ENCODE measurements at places on chromosomes 7 and 10. TPM values are rescaled to one million over a fixed set of nuclear protein-coding genes. Genes with fewer than 3 reads are reported as not detected.
A peak's percentile ranks its signal among the peaks of the same experiment; 100 is the strongest.

DNA sequence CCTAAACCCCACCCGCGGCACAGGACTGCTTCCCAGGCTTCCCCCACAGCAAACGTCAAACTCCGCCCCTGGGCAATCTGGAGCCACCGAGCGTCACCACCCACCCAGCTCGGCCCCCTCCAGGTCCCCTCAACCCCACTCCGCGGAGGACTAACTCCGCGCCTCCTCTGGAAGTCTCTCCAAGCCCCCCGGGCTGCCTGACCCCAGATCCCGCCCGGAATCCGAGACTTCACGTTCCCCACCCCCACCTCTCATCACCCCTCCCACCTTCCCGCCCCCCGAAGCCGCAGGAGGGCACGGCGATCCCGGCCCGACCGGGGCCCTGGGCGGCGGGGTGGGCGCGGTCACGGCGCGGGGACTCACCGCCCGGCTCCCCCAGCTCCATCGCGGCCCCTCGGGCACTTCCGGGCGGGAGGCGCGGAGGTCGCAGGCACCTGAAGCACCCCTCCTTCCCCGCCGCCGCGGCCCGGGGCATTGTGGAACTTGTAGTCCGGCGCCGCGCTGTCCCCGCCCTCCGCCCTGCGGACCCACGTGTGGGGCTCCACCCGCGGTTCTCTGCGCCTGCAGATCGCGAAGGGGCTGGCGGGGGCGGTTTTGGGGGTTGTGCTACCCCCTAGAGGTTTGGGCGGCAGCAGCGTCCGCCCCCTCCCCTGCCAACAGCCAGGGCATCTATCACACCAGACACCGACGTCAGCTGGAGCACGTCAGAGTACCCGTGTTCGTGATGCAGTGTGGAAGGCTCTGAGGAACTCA is at the start of gene TMUB1:
TMUB1 (minus strand) TSS at position 423 of the 753 bp plus-strand sequence. CDS start 930 bp downstream, outside the sequence.
- DNase-seq = peak; percentile 87

DNA sequence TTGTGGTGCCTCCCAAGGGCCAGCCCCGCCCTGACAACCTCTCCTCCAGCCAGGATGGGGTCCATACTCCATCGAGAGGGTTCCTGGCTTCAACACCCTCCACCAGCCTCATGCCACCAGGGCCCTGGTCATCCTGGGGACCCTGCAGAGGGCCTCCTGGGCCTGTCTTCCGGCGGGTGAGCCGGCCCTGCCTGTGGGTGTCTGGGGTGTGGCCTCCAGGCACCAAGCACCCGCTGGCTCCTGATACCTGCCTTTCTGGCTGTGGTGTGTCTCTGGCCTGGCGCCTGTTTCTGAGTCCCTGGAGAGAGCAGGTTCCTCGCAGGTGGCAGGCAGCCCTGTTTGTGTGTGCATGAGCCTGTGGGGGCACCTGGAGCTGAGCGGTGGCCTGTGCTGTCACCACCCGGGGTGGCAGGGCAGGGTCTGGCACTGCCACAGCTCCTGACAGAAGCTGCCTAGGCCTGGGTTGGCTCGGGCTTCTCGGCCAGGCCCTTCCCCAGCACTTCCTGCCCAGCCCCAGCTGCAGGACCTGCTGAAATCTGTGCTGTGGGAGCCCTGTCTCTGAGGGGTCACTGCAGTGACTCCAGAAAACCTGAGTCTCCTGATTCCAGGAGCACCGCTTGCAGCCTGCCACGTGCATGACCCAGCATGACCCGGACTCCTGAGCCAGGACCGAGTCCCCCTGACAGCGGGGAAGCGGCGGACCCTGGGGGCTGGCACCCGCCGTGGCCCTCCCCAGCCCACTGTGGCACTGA is 18.4 kb downstream of the ADAM8 start:
- DNase-seq = no peak

- DNase-seq = no peak
Observed at GRCh38 chr7:54711900-54712595, 47.0 kb downstream of the SEC61G start.

DNA sequence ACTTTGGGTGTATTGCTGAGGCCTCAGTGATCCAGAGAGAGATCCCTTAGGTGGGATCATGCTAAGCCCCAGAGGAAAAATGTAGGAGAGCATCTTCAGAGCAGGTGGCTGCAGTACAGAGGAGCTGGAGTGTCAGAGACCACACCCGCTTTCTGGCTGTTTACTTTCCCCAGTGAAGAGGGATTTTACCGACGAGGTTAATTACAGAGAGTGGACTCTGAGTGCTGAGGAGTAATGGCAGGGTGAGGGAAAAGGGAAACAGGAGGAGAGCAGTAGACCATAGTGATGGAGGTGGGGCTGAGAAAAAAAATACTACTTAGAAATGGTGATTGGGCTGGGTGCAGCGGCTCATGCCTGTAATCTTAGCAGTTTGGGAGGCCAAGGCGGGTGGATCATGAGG is 43.3 kb upstream of the HBP1 start:
- DNase-seq = no peak

- DNase-seq = no peak
Observed at GRCh38 chr7:115840702-115841101, 189.9 kb downstream of the TFEC start.

- no peak for DNase-seq
Observed at GRCh38 chr10:48940958-48941357, 1.3 kb upstream of the LRRC18 start.

- no peak for DNase-seq
Observed at GRCh38 chr7:51059504-51060142, 257.0 kb downstream of the COBL start.

- DNase-seq = no peak
Observed at GRCh38 chr10:11931038-11931437, 107.9 kb downstream of the PROSER2 start.

GRCh38 chr10:46033602-46034011 is 3.2 kb upstream of the NCOA4 start:
- DNase-seq = no peak

- no peak for DNase-seq
Observed at GRCh38 chr10:51879238-51879637, 179.8 kb upstream of the CSTF2T start.

DNA sequence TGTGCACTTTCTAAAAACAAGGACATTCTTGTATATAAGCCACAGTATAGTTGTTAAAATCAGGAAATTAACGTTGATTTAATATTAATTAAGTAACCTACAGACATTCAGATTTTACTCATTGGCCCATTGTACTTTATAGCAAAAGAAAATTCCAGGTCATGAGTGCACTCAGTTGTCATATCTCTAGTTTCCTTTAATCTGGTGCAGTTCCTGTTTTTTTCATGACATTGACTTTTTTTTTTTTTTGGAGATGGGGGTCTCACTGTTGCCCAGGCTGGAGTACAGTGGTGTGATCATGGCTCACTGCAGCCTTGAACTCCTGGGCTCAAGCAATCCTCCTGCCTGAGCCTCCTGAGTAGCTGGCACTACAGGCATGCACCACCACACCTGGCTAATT is 24.1 kb downstream of the R3HCC1L start:
- DNase-seq = no peak

GRCh38 chr10:116055252-116055916 is 217.6 kb downstream of the GFRA1 start:
- DNase-seq = no peak

Gene LIPM
- not detected for total RNA-seq

Gene FAM221A
- 55.7 TPM for total RNA-seq

Gene FOXI2
- total RNA-seq = 0.74 TPM

Gene MRC1
- 17.3 TPM for total RNA-seq

Gene SOSTDC1
- 3.8 TPM for total RNA-seq

Gene ZPBP
- total RNA-seq = 92.2 TPM

Gene AKR1C8
- 4.3 TPM for total RNA-seq

Gene SPDYE9
- total RNA-seq = 7.3 TPM
